ENCODE measurements at places on chromosomes 3 and 15.

- DNase-seq: no peak
Observed at GRCh38 chr3:72950372-72950771, 46.2 kb upstream of the PPP4R2 start.

GRCh38 chr3:38131621-38132369 lies 5.1 kb downstream of the ACAA1 start:
- no peak for DNase-seq

DNA sequence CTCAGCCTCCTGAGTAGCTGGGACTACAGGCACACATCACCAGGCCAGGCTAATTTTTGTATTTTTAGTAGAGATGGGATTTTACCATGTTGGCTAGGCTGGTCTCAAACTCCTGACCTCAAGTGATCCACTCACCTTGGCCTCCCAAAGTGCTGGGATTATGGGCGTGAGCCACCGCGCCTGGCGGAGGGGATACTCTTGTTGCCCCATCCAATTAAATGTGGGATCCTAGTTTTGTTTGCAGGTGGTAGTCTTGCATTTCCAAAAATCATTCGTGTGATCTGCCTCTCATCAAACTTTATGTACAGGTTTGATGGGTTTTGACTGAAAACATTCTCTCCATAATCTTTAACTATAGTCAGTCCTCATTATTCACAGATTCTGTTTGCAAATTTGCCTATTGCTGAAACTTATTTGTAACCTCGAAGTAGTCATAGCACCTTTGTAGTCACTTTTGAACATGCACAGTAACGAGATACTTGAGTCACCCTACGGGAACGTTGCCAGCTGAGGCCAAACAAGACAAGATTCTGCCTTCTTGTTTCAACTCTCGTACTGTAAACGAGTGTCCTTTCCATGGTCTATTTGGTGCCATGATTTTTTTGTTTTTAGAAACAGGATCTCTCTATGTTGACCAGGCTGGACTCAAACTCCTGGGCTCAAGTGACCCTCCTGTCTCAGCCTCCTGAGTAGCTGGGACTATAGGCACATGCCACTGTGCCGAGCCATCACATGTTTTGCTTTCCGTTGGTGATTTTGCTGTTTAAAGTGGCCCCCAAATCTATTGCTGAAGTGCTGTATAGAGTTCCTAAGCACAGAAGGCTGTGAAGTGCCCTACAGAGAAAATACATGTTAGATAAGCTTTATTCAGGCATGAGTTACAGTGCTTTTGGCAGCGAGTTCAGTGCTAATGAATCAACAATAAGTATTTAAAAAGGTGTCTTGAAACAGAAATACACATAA lies 8.1 kb upstream of the MAPK6 start:
- DNase-seq: no peak

DNA sequence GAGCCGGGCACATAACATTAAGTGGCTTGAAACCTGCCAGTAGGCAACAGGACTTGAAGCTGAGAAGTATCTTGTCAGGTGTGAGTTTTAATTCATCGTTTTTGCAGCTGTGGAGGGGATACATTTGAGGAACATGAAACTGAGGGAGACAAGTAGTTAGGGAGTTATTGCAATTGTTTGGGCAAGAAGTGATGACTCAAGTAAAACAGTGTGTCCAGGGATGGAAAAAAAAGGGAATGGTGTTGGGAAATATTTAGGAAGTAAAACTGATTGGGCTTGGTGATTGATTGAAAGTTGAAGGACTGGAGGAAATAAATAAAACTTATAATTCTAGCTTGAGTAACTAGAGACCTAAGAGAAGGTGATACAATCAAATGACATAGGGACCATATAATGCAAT lies 85.5 kb downstream of the NCEH1 start:
- DNase-seq: no peak

DNA sequence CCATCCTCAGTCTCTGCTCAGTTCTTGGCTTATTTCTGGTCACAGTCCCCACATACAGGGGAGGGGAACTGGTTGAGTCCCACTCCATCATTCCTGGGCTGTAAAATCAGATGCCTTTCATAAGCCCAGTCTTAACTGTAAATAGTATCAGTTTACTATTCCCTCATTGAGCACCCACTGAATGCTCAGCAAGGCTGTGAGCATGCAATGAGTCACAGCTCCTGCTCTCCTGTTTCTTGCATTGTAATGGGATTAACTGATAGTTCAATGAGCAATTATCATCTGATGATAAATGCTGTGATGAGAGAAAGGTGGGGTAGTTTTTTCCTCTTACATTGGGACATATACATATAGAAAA lies 113.6 kb upstream of the TPM1 start:
- DNase-seq: no peak

- no peak for DNase-seq
Observed at GRCh38 chr15:78225783-78226541, 8.4 kb downstream of the ACSBG1 start.

GRCh38 chr3:36777424-36778218 lies 13.3 kb upstream of the DCLK3 start:
- DNase-seq: no peak

DNA sequence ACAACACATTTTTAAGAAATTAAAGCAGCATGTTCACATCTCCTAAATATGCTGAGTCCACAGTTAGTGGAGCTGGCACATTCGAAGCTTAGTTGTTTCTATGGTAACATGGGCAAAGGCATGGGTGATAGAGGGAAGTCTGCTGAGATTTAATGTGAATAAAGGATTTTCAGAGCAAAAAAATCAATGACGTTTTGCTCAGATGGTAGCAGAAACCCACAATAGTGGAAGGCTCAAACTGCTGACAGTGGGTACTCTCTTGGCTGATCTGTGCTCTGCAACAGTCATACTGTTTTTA lies 795.1 kb upstream of the ARPP21 start:
- DNase-seq: no peak

DNA sequence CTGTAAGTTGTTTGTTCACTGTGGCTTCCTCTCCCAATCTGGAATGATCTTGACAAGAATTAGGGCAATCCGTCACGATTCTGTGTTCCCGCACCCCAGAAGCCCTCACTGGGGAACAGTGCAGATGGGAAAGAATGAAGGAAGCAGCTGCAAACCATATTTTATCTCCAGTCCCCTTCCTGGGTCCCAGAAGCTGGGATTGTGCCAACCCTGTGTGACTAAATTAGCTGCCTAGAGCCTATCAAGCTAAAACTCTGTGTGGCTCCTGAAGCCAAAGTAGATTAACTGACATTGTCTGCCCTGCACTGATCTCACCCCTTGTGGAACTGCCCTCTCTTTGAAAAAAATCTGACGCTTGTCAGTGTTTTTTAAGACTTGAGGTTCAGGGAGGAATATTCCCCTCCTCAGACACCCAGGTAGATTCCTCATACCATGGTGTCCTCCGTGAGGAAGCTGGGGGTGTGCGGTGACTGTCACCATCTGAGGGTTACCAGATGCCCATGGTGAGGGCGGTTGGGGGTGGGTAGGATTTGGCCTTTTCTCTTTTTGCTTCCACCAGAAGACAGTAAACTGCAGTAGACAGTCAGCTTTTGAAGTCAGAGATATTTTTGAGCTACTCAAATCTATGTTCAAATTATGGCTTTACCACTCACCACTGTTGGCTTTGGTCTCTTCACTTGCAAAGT lies 358.3 kb upstream of the TPM1 start:
- no peak for DNase-seq

- DNase-seq: no peak
Observed at GRCh38 chr3:193851428-193851847, 258.4 kb downstream of the OPA1 start.

DNA sequence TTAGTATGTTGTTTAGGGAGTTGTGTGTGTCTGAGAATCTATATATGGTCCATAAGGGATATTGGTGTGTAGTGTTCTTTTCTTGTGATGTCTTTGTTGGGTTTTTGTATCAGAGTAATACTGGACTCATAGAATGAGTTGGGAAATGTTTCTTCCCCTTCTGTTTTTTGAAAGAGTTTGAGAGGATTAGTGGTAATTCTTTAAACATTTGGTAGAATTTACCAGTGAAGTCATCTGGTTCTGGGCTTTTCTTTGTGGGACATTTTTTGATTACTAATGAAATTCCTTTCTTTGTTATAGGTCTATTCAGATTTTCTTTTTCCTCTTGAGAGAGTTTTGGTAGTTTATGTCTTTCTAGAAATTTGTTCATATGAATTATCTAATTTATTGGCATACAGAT lies 16.9 kb downstream of the ACKR2 start:
- no peak for DNase-seq

DNA sequence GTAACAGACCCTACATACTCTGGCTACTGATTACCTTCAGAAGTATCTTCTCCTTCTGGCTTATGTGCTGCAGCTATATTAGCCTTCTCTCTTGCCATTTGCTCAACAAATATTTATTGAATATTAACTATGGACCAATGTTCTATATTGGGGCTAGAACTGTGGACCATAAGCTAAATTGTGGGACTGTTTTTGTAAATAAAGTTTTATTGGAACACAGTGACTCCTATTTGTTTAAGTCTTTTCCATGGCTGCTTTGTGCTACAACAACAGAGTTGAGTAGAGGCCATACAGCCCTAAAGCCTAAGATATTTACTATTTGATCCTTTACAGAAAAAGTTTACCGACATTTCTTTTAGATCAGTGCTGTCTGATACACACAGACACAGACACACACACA lies 20.3 kb upstream of the XIRP1 start:
- no peak for DNase-seq

- no peak for DNase-seq
Observed at GRCh38 chr3:43885908-43886618, 195.3 kb downstream of the ABHD5 start.

- DNase-seq: no peak
Observed at GRCh38 chr3:197027896-197028727, 1.5 kb downstream of the MELTF start.

DNA sequence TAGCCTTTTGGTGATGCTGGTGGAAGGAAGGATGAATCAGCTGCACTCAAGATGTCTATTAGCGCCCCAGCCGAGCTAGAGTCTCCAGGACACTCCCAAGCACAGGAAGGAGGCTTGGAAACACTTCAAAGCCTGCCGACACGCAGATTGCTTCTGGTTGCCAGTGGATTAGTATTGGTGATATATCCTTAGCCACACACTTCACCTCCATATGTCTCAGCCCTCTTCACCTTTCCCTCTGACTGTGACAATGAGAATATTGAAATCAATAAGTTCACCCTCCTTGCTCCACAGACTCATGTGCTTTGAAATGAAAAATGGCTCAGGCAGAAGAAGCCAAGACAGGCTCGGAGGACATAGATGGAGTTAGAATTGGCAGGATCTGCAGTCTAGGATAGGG lies 102.9 kb upstream of the LRRN1 start:
- no peak for DNase-seq

GRCh38 chr15:60898896-60899295 lies 330.2 kb downstream of the RORA start:
- DNase-seq: no peak

DNA sequence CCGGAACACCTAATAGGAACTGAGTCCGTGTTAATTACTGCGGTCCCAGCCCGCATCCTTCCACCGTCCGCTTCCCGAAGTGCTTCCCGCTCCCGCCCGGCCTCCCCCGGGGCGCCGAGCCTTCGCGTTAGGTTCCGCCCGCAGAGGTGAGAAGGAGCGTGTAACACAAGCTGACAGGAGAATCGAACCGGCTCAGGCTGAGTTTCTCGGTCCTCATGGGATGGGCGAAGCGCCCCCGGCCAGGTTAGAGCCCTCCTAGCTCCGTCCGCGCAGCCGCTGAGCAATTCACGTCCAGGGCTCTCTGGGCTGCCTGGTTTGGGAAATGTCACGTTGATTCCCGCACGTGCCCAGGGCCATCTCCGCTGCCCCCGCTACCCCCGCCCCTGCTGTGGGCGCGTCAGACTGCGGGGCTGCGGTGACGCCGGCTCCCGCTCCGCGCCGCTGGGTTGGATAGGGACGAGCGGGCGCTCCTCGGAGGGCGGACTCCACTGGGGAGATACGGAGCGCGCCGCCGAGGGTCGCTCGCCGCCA lies 954 bp downstream of the CLDN11 start:
- no peak for DNase-seq

GRCh38 chr3:119644481-119644880 lies 15.9 kb downstream of the POPDC2 start:
- no peak for DNase-seq

- DNase-seq: no peak
Observed at GRCh38 chr3:120421926-120422325, 28.9 kb downstream of the FSTL1 start.

DNA sequence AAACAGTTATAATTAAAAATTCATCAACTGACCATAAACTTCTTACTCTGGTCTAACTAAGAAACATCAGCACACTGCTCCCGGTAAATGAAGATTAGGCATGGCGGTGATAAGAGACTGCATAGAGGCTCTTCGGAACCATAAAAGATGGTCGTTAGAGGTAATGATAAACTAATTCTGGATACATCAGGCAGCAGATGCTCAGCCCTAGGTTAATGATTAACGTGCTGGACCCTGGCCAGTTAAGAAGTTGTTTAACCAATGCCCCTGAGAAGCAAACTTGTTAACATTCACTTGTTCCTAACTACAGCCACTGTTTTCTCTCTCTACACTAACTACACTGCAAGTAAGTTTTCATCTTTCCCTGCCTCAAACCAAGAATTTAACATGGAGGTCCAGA lies 111.5 kb downstream of the PDZRN3 start:
- DNase-seq: no peak

DNA sequence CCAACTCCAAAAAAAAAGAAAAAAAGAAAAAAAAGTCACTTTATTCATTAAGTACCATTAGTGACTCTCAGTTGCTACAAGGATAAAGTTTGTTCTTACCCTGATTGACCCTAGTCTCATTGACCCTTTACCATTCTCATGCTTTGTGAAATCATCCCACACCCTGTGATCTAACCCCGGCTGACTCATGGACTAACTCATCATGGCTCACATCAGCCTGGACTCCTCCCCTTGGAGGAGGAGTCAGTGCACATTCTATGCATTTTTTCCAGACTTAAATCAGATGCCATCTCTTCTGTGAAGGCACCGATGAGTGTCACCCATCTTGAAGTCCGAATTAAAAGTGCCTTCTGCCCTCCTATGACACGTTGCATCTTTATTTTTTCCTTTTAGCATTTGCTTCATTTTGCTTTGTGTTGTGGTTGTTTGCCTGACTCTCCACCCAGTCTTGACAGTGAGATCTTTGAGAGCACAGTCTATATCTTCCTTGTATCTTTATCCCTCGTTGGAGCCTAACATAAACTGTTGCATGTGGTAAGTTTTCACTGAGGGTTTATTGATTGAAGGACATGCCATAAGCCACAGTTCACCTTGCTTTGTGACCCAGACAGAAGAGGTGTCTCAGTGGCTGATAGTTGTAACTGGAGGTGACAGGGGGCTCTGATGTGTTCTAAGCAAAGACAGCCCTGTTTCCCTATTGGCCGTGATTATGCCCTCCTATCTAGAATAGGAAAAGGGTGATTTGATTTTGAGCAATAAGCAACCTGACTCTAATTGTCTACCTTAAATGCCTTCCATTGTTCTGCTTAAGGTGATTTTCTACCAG lies 72.1 kb downstream of the IL1RAP start:
- DNase-seq: no peak

DNA sequence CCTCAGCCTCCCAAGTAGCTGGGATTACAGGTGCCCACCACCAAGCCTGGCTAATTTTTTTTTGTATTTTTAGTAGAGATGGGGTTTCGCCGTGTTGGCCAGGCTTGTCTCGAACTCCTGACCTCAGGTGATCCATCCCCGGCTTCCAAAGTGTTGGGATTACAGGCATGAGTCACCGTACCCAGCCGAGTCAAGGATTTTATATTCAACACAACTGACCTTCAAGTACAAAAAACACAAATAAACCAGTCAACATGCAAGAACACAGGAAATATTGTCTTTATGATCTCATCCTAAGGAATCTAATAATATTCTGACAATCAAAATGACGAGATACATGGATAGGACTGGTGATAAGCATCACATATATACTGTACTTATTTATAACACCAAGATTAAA lies 37.9 kb downstream of the TJP1 start:
- DNase-seq: no peak

- DNase-seq: no peak
Observed at GRCh38 chr3:54073386-54073785, 49.0 kb upstream of the CACNA2D3 start.
